Occipital lobe (tissue), 3 donors: ENCODE measurements at places on chromosomes 2 and 18. TPM values are rescaled to one million over a fixed set of nuclear protein-coding genes. Genes with fewer than 3 reads are reported as not detected.
A peak's percentile ranks its signal among the peaks of the same experiment; 100 is the strongest.

DNA sequence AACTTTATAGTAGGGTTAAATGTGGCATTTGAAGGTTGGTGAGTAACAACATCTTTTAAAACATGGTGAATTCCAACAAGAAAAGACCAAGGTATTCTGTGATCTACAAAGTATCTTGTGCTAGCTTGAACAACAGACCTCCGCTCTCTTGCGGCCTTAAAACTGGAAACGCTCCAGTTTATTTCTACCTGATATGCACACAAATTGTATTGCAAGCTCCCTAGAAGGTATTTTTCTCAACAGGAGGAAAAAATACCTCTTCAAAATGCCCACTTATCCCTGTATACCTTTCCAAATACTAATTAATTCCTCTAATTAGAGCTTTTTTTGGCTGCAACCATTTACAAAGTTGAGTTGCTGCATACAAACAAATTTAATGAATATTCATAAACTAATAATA is 69.5 kb downstream of the KCNH7 start:
- DNase-seq, result no peak

Gene HIBCH
- 19.2 TPM for total RNA-seq

Gene DYTN
- not detected for total RNA-seq

Gene UGT1A4
- total RNA-seq, result not detected

Gene NEURL3
- 0.16 TPM for total RNA-seq

DNA sequence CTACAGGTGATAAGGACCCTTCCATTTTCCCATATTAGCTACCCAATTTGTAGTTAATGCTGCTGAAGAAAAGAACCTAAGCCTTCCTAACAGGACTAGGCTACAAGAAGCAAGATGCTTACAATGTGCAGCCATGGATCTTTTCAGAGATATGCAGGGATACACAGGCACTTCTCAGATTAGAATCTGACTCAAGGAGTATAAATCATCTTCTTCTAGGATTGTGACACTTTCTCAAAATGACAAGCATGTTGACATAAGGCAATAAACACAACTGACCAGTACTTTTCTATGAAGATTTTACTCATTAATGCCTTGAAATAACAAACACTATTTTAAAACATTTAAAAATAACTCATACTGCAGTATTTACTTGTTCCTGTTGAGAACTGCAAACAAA is 127.9 kb upstream of the ACVR2A start:
- no peak for DNase-seq

DNA sequence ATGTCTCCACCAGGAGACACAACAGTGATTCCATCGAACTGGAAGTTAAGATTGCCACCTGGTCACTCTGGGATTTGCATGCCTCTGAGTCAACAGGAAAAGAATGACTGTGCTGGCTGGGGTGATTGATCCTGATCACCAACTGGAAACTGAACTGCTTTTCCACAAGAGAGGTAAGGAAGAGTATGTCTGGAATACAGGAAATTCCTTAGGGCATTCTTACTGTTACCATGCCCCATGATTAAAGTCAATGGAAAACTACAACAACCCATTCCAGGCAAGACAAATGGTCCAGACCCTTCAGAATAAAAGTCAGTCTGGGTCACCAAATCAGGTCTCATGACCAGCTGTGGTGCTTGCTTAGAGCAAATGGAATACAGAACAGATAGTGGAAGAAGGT is 12.0 kb upstream of the DDX1 start:
- DNase-seq, result no peak

DNA sequence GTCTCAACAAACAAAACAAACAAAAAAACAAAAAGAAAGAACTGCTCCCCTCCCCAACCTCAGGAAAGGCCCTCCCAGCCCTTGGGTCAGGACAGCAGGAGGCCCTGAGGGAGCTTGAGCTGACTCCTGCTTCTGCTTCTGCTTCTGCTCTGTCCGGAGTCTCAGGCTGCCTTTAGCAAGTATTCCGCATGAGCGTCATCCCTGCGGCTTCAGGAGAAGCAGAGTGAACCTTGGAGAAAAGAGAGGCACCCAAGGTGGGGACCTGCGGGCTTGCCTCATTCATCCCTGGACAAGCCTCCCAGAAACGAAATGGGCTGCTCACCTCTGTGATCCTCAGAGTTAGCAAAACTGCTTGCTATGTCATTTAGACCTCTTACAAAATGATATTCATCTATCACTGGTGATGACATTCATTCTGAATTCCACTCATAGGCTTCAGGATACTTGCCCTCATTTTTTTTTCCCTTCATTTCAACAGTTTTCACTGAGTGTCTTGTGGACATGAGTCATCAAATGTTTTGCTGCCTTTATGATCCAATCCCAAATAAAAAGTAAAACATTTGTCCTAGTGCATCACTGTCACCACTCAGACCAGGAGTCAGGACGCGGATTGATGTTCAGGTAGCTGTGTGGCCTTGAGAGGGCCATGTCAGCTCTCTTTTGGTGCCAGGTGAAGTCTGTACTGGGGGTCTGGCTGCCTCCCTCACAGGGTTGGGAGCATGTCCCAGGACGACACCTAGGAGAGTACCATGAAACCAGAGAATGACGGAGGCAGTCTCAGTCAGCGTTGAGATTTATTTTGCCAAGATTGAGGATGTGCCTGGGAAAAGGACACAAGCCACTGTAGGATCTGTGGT is 51.7 kb downstream of the IMPA2 start:
- DNase-seq, result no peak

DNA sequence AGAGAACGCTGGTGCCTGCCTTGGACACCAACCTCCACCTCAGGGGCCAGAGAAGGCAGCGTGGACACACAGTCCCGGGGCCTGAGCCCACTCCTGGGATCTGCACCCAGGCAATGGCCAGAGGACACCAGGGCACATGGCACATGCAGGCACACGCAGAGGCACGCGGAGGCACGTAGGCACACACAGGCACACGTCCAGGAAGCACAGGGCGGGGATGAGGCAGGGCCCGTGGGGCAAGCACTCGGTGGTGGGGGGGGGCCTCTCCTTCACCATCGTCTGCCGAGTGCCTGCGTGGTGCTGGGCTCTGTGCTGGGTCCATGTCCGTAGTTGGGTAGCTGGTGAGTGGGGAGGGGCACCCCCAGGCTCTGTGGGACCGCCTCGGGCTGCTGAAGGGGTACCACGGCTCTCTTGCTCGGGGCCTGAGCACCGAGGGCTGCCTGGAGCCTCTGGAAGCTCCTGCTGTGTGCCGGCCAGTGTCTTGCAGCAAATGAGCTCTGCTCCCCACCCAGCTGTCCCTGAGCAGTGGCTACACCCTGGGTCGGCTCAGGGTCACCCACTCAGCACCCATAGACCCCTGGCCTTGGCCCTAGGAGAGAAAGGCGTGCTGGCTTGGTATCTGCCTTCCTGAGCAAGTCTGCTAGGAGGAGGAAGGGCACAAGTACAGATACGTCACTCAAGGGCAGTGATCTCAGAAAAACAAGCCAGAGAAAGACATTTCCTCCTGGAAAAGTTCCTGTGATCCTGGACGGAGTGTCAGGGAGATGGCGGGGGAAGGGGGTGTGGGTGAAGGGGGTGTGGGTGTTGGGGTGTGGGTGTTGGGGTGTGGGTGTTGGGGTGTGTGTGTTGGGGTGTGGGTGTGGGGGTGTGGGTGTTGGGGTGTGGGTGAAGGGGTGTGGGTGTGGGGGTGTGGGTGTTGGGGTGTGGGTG is 26.4 kb downstream of the RTP5 start:
- DNase-seq, result no peak

DNA sequence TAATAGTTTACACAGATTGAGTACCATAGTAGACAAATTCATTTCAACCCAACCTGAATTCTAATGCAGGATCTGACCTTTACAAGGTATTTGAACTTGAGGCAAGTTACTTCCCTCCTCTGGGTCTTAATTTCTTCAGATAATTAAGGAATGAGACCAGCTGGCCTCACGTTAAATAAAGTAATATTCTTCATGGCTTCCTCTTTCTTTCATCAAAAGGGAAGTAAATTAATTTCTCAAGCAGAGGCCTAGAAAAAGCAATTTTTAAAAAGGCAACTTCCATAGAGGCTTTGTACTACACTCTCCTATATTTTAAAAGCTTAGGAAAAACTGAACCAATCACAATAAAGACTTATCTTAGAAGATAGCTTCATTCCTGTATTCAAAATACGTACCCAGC is 109.2 kb downstream of the EXOC6B start:
- no peak for DNase-seq

DNA sequence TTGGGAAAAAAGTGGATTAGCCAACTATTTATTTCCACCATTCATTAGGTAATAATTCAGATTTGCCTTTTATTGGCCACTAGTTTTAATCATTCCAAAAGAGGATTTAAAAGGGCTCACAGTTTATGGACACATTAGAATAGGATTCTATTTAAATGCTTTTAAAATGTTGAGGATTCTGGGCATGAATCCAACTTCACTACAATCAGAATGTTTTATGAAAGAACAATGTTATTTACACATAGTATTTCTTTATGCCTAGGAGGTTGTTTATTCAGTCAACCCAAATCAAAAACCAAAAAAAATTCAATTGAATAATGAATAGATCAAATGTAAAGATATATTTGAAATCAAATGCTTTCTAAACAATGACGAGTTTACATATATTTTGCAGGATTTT is 232.2 kb downstream of the GULP1 start:
- DNase-seq, result no peak

DNA sequence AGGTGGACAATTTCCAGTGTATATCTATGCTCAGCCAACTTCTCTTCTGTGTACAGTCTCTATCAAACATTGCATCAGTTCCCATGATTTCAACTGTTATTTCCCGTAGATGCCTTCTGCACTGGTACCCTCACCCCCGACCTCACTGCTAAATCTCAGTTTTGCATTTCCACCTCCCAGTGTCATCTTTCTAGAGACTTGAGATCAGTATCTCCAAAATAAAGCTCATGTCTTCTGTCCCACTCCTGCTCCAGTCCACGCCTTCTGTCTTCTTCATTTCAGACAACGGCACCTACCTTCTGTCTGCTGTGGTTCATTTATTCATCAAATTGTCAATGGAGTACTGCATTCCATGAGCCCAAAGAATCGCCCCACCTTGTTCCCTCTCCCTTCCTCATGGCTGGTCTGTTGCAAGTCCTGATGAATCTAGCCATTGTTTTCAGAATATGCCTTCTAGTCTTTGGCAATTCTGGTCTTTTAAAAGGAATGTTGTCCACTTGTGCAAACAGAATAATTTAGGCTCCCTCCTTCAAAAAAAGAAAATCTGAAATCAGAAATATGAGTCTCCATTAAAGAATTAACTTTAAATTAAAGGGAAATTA is 23.3 kb upstream of the NPAS2 start:
- no peak for DNase-seq

Gene MSTN
- 0.94 TPM for total RNA-seq

- no peak for DNase-seq
Measured at GRCh38 chr2:126496493-126496892, 159.5 kb upstream of the GYPC start.

DNA sequence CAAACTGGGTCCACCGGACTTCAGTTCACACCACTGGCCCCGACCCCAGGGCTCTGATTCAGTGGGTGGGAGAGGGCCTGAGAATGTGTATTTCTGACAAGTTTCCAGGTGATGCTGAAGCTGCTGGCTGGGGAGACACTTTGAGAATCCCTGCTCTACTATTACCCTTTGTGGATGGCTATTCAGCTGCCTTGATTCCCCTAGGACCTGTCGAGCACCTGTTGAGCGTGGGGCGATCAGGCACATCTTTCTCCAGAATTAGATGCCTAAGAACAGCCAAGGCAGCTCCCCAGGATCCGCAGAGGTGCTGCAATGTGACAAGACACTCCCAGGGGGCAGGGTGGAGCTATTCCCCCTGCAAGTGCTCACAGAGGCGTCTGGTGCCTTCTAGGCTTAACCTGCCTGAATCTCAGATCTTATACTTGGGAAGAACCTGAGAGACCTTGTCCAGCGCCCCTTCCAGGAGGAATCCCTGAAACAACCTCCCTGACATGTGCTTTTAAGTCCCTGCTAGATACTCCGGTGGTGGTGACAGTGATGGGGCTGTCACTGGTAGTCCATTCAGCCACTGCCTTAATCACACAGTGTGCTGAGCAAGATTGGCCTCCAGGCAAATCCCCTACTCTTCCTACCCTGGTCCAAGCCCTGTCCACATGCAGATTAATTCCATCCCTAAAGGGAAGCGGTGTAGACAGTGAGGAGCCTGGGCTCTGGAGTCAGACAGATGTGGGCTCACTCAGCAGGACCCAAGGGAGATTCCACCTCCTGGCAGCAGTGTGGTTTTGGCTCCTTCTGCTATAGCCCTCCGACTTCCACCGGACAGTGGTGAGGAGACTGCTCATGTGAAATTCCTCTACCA is 43.4 kb upstream of the OTOF start:
- no peak for DNase-seq

DNA sequence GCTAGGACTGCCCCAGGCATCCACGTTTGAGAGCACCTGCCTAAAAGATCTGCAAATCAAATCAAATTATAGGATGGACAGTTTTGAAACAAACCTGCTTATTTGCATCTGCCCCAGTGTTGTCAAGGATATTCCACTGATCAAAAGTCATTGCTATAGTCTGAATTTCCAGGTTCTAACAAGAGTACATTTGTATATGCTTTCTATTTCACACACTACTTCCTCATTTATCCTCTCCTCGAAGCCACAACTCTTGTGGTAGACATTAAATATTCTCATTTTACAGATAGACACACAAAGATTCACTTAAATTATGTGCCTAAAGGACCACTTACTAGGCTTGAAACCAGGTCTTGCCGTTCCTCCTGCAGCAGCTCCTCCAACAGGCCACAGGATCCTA is 11.9 kb upstream of the TET3 start:
- no peak for DNase-seq

DNA sequence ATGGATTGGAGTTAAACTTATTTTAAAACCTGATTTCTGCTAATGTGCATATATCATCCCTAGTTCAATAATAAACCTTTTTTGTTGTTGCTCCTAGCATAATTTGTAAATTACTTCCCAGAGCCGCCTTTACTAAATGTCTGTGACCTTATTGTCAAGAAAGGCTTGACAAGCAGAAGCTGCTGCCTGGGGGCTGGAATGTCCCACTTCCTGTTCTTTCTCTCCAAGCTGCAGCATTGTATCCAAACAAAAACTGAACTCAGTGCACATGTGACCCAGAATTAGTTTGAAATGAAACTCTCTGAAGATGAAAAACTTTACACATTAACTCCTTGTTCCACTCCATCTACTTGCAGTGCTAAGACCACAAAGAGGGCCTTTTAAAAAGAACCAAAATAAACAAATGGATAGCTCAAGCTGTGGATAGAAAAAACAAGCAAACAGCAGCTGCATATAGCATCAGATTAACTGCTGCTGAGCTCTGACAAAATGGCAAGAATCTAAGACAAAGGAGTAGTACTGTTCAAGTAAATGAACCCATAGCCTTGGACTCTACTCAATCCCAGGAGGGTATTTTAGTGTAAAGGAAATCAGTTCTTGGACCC is 99.8 kb upstream of the NEUROD1 start:
- DNase-seq, result no peak

- peak; percentile 77 for DNase-seq
Measured at GRCh38 chr2:234951664-234952269, at the start of gene SH3BP4. SH3BP4 (plus strand) TSS chr2:234952017; CDS start chr2:235035003, 82,986 bp downstream.

DNA sequence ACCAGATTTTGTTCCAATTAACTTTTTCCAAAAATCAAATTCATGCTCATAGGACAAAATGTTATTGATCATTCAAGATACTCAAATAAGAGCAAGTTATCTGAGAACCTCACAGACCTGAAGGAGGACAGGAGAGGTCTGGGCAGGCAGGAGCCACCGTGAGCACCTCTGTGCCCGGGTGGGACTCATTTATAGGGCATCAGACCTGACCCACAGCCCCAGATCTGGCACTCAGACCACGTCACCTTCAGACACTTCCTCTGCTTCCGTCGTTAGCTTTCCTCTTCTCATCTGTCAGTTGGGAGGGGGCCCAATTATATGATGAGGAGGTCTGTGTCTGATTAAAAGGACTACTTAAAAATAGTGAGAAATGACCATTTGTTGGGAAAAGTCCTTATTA is 169.4 kb downstream of the EIPR1 start:
- DNase-seq, result no peak

Gene SNORC
- 1.6 TPM for total RNA-seq
